ENCODE measurements at places on chromosomes 7 and 10.

- no peak overlapping the region for H3K4me3 ChIP-seq
- H3K27me3 ChIP-seq = no peaks in the 10 kb centered on the region
Measured at GRCh38 chr7:150966002-150966401, 12.1 kb downstream of the KCNH2 start.

DNA sequence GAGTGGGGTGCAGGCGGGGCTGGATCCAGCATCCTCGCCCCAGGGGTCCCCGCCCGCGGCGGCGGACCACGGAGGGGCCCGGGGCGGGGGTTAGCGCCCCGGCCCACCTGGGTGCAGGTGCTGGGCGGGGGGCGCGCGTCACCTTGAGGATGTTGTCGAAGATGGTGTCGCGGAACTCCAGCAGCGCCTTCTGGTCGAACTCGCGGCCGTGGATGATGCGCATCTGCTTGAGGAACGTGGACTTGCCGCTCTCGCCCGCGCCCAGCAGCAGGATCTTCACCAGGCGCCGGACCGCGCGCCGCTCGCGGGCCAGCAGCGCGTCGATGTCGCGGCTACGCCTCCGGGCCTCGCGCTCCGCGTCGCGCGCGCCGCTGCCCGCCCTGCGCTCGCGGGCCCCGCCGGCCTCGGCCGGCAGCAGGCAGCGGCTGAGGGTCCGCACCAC, 376 bp downstream of the GNA12 start:
- no peak for DNase-seq
- H3K36me3 ChIP-seq = no peaks in the 10 kb centered on the region
- no peaks in the 10 kb centered on the region for H3K27me3 ChIP-seq
- peak overlapping the region; percentile 81 for H3K4me3 ChIP-seq
- H3K4me1 ChIP-seq = peaks cover 18% of the 10 kb centered on the region

GRCh38 chr10:58993480-58994221, 182.8 kb upstream of the PHYHIPL start:
- no peak overlapping the region for H3K27ac ChIP-seq
- H3K27me3 ChIP-seq = no peaks in the 10 kb centered on the region
- H3K4me3 ChIP-seq = no peak overlapping the region
- no peaks in the 10 kb centered on the region for H3K4me1 ChIP-seq
- no peaks in the 10 kb centered on the region for H3K36me3 ChIP-seq
- no peak for DNase-seq

GRCh38 chr10:99450156-99450555, 19.7 kb upstream of the GOT1 start:
- DNase-seq = no peak
- no peak overlapping the region for H3K27ac ChIP-seq
- no peaks in the 10 kb centered on the region for H3K27me3 ChIP-seq
- H3K36me3 ChIP-seq = no peaks in the 10 kb centered on the region

- no peaks in the 10 kb centered on the region for H3K27me3 ChIP-seq
- no peaks in the 10 kb centered on the region for H3K36me3 ChIP-seq
- peaks cover 4% of the 10 kb centered on the region for H3K4me1 ChIP-seq
- no peak for DNase-seq
- no peak overlapping the region for H3K27ac ChIP-seq
- no peak overlapping the region for H3K4me3 ChIP-seq
Measured at GRCh38 chr7:131302876-131303707, 24.6 kb upstream of the MKLN1 start.

DNA sequence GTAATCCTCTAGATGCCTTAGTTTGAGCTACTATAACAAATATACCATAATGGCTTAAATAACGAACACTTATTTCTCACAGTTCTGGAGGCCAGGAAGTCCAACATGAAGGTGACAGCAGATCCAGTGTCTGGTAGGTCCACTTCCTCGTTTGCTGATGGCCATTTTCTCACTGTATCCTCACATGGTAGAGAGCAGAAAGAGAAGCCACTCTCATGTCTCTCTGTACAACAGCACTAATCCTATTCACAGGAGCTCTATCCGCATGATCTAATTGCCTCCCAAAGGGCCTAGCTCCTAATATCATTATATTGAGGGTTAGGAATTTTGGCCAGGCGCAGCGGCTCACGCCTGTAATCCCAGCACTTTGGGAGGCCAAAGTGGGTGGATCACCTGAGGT, 10.2 kb downstream of the HIBADH start:
- no peak for DNase-seq
- H3K4me1 ChIP-seq = no peaks in the 10 kb centered on the region
- H3K4me3 ChIP-seq = no peak overlapping the region

DNA sequence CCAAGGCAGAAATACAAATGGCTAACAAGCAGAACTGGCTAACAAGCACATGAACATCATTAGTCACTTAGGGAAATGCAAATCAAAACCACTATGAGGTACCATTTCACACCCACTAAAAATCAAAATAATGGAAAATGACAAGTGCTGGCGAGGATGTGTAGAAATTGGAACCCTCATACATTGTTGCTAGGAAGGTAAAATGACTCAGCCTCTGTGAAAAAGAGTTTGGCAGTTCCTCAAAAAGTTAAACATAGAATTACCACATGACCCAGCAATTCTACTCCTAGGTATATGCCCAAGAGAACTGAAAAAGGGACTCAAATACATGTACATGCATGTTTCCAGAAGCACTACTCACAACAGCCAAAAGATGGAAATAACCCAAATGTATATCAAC, 52.8 kb upstream of the ANAPC16 start:
- no peaks in the 10 kb centered on the region for H3K27me3 ChIP-seq
- H3K36me3 ChIP-seq = peaks cover 4% of the 10 kb centered on the region
- no peak for DNase-seq
- H3K27ac ChIP-seq = no peak overlapping the region
- no peak overlapping the region for H3K4me3 ChIP-seq

DNA sequence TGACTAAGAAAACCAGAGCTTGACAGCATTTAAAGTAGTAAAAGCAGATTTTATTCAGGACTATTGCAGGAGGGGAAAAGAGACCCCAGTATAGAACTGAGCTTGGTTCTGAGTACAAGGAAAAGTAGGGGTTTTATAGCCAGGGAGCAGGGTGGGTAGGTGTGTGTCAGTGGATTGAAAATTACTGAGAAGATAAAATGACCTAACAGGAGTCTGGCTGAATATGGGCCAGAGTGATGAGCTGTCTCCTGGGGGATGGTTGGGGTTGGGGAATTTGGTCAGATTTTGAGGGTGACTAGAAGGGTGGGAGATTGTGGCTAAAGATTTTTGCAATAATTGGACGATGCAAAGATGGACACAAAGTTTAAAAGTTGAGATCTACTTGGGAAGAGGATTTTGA, 114.0 kb downstream of the ST7 start:
- H3K27me3 ChIP-seq = no peaks in the 10 kb centered on the region
- no peaks in the 10 kb centered on the region for H3K36me3 ChIP-seq
- H3K4me1 ChIP-seq = peaks cover 18% of the 10 kb centered on the region
- no peak overlapping the region for H3K4me3 ChIP-seq

DNA sequence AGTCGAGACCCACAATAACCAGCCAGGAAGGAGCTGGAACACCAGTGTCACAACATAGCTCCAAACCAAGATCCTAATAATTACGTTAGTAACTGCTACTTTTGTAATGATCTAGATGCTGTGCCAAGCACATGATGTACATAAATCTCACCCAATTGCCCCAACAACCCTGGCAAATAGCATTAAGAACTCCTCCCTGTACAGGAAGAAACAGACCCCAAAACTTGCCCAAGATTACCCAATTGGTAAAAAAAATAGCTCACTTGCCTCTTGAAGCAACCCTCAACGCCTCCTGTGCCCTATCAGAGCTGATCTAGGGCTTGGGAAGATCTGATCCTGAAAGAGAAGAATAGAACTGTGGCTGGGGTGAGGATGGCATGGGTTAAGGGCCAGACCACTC, 628.7 kb upstream of the AUTS2 start:
- H3K27ac ChIP-seq = no peak overlapping the region
- DNase-seq = no peak
- H3K36me3 ChIP-seq = no peaks in the 10 kb centered on the region

GRCh38 chr10:133461841-133462240, 8.1 kb downstream of the SCART1 start:
- H3K4me3 ChIP-seq = no peak overlapping the region
- H3K4me1 ChIP-seq = no peaks in the 10 kb centered on the region
- H3K27ac ChIP-seq = no peak overlapping the region
- H3K36me3 ChIP-seq = no peaks in the 10 kb centered on the region
- DNase-seq = no peak

- no peak overlapping the region for H3K27ac ChIP-seq
- H3K4me3 ChIP-seq = no peak overlapping the region
- H3K36me3 ChIP-seq = no peaks in the 10 kb centered on the region
Measured at GRCh38 chr10:70596110-70596798, 6.3 kb downstream of the PRF1 start.

- no peak for DNase-seq
- H3K4me3 ChIP-seq = no peak overlapping the region
- no peak overlapping the region for H3K27ac ChIP-seq
- H3K36me3 ChIP-seq = no peaks in the 10 kb centered on the region
- no peaks in the 10 kb centered on the region for H3K27me3 ChIP-seq
- H3K4me1 ChIP-seq = peaks cover 11% of the 10 kb centered on the region
Measured at GRCh38 chr7:51079494-51079893, 237.1 kb downstream of the COBL start.

DNA sequence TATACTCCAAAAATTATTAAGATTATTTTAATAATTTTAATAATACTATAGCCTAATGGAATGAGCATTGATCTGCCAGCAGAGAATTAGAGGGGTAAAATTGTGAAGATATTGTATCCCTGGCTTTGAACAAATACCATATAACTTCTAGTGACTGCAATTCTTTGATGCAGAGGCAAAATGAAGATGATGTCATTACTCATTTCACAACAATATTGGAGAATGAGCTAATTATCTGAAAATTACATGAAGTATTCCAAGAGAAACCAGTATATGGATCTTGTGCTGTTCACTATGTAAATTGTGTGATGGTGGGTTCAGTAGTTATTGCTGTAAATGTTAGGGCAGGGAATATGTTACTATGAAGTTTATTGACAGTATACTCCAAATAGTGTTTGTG, 80.2 kb downstream of the CFTR start:
- no peaks in the 10 kb centered on the region for H3K36me3 ChIP-seq
- H3K27me3 ChIP-seq = no peaks in the 10 kb centered on the region
- H3K4me1 ChIP-seq = peaks cover 26% of the 10 kb centered on the region
- no peak for DNase-seq
- no peak overlapping the region for H3K4me3 ChIP-seq
- no peak overlapping the region for H3K27ac ChIP-seq

DNA sequence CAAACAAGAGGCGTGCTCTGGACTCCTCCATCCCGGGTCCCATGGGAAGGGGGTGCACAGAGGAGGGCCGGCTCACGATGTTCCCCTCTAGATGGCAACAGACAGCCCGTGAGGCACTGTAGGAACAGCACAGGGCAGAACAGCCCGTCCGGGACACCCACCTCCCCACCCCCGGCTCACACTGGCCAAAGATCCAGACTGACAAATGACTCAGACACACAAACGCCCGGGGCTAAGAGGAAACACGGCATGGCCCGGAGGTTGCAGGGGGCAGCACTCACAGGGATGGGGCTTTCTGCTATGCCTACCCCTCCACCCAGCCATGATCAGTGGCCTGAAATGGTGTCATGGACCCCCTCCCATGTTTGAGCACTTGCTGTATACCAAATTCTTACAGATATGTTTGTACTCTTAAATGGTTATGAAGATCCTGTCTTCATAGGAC, 4.9 kb upstream of the ELN start:
- H3K36me3 ChIP-seq = no peaks in the 10 kb centered on the region
- H3K27ac ChIP-seq = no peak overlapping the region
- no peaks in the 10 kb centered on the region for H3K27me3 ChIP-seq
- no peak overlapping the region for H3K4me3 ChIP-seq

Measured in cardiac muscle cell (in vitro differentiated cells and primary cell).